ENCODE measurements at places on chromosomes 2 and 18.

GRCh38 chr2:47488870-47489584, 86.1 kb downstream of the MSH2 start:
- no peak for DNase-seq

DNA sequence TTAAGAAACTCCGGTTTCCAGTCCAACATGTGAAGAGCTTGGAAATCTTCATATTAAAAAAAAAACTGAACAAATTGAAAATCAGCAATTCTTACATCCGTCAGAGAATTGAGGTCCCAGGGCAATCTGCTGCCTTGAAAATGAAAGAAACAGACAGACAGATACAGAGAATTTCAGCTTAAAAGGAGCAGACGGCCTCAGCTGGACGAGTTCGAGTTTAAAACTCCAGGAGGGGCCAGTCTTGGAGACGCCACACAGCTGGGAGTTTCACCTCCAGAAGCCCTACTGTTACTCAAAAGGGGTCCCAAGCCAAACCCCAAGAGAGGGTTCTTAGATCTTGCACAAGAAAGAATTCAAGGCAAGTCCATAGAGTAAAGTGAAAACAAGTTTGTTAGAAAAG, 226.5 kb upstream of the ARL4C start:
- no peak for DNase-seq

GRCh38 chr18:22465859-22466457, 48.2 kb upstream of the CTAGE1 start:
- no peak for DNase-seq

- DNase-seq, result no peak
These were observed 5.8 kb upstream of the CCDC88A start for GRCh38 chr2:55425431-55425831.

DNA sequence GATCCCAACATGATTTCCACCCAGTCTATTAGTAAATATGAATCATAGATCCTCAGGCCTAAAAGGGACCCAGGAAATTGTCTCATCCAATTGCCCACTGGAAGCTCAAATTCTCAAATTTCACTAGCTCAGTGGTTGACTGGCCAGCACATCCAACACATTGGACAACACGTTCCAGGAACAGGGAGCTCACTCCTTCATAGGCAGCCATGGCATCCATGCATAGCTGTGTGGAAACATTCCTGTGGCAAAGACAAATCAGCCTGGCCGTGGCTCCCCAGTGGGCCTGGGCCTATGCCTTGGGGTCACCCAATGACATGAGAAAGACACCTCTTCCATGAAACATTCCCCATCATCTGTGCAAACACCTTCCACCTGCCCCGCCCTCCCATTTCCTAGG, 261.1 kb downstream of the ANAPC1 start:
- no peak for DNase-seq

DNA sequence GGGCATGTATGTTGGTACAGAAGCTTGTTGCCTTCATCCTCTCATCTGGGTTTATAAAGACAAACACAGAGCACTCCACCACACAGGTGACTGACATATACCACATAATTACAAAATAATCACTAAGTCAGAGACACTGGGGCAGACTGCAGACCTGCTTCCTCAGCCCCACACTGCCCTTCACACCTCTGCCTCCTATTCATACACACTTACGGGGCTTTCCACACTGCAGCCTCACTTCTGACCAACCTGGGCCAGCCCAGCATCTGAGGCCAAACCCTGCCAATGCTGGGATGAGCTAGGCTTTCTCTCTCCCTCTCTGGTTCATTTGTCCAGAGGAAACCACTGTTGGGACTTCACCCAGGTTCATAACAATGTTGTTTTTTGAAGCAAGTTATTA, 4.5 kb downstream of the EMX1 start:
- DNase-seq, result no peak

GRCh38 chr2:182482511-182482910, 55.7 kb upstream of the PDE1A start:
- no peak for DNase-seq
